IMR-90 (cell line): ENCODE measurements at places on chromosomes 16 and 17. TPM values are rescaled to one million over a fixed set of nuclear protein-coding genes. Genes with fewer than 3 reads are reported as not detected.

The SLC6A2 gene
- not detected in 2 replicates for polyA plus RNA-seq

The TLE7 gene
- not detected in 2 replicates for polyA plus RNA-seq

The AOC3 gene
- 0.10 and 0.17 TPM in 2 replicates for polyA plus RNA-seq

The TEDC2 gene
- polyA plus RNA-seq = 7.3 and 10.8 TPM in 2 replicates

The ITGA2B gene
- 0.22 and 0.26 TPM in 2 replicates for polyA plus RNA-seq

The RASD1 gene
- polyA plus RNA-seq = 1.4 and 1.8 TPM in 2 replicates

The FSCN2 gene
- polyA plus RNA-seq = 0.84 and 1.1 TPM in 2 replicates

The GGT6 gene
- polyA plus RNA-seq = not detected in 2 replicates

The GAST gene
- not detected in 2 replicates for polyA plus RNA-seq

The STX8 gene
- 47.0 and 53.0 TPM in 2 replicates for polyA plus RNA-seq

The KIF19 gene
- polyA plus RNA-seq = not detected in 2 replicates

The CCL8 gene
- polyA plus RNA-seq = not detected in 2 replicates

The TMC6 gene
- 0.19 and 0.32 TPM in 2 replicates for polyA plus RNA-seq

GRCh38 chr17:32944248-32945020, 16.5 kb downstream of the TMEM98 start:
- no peak for DNase-seq

DNA sequence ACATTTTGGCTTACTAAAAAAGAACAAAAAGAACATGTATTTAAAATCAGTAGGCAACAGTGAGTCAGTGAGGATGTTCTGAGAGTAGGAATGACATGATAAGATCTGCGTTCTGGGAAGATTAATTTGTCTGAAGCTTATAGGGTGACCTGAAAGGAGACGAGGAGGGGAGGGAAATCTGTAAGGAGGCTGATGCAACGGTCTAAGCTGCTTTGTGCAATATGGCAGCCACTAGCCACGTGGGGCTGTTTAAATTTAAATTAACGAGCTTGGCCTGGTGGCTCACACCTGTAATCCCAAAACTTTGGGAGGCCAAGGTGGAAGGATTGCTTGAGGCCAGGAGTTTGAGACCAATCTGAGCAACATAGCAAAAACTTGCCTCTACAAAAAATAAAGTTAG, 181.6 kb upstream of the CACNG3 start:
- DNase-seq = no peak

DNA sequence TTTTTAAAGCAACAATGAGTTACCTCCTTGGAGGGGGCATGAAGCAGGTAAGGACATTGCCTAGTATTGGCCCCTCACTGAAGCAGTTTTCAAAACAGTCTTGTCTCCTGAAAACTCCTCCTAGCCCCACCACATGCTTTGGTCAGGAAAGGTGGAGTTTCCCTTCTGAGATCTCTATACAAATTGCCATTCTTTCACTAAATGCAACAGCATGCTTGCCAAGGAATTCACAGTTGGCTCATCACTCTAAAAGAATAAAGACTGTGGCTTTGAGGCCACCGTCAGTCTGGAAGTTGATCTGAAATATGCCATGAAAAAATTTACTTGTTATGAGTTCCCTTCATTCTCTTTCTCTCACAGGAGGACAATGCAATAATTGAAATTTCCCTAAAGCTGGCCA, 4.2 kb downstream of the TTC19 start:
- DNase-seq = no peak

DNA sequence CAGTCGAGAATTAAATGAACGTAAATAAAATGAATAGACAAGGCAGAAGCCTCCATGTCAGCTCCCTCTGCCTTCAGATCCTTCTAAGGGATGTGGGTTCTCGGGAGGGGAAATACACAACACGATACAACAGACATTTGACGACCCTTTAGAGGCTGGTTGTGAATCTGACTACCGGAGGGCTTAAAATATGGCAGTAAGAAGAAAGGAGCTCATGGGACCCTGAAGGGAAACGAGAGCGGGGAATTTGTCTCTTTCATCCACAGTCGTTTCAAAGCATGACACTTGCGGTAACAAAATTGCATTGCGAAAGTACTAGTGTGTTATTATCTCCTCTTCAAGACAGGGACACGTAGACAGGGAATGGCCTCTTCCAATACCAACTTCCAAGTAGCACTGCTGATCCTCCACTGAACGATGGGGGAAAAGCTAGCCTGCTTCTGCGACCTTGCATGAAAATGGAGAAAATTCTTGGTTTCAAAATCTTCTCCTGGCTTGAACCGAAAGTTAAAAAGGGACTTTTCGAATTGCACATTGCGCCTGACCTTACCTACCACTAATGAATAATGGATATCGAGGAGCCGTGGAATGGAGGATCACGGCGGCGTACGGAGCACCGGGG, 1.2 kb upstream of the TNRC6C start:
- DNase-seq = peak; percentile 29

DNA sequence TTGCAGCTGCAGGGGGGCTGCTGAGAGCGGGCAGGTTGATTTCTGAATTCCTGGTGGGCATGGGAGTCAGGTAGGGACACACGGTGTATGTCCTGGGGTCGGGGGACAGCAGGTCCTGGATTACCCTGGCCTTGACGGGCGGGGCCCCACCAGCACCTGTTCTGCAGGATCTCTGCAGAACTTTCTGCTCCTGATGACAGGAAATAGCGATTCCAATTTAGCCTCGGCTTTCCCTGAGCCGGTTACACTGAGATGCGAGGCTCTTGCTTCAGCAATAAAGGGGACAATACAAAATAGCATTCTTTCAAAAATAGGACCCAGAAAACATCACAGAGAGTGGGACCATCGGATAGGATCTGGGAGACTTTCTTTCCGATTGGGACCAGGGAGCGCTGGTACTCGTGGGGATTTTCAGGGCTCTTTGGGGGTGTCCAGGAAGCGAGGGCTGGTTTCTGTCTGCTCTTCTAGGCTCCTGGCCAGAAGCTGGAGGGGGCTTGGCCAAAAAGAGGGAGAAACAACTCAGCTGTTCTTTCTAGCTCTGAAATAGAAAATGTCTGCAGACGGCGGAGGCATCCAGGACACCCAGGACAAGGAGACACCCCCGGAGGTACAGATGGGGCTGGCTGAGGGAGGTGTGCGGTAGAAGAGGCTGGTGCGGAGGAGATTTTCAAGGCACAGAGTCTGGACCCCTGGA, 642 bp downstream of the ZNF205 start:
- peak; percentile 16 for DNase-seq

- DNase-seq = peak; percentile 39
Measured at GRCh38 chr16:12613131-12613991, 190.3 kb downstream of the CPPED1 start.

DNA sequence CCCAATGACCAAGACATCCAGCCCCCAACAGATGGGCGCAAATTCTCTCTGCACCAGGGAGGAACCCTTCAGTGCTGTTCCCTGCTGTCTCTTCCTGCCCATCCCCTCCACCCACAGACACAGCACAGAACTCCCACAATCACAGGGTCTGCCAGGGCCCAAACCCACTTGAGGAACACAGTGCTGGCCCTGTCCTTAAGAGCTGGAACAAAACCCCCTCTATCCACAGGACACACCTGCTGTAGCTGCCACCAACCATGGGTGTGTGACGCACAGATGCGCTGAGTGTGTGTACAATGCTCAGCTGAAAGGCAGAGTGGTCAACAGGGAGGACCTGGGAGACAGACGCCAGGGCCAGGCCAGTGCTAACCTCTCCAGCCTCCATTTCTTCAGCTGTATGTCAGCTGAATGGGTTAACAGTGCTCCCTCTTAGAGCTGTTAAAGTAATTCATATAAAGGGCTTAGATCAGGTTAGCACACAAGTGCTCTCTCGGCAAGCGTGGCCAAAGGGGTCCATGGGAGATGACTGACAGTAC, 62.1 kb downstream of the AMFR start:
- DNase-seq = no peak

DNA sequence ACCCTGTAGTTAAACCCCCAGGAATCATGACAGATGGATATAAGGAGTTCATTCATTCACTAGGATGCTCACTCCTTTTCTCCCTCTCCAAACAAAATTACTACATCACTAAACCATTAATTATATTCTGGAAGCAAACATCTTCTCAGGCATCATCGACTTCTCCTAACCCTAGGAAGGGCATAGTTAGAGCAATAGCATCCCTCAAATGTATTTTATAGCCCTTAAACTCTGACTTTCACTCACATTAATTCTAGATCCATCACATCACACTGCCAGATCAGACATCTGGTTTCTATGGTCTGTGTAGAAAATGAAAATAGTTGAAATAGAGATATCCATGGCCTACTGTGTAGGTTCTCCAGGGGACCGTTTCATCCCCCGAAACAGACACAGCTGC, 143.9 kb downstream of the HS3ST3A1 start:
- DNase-seq = no peak

DNA sequence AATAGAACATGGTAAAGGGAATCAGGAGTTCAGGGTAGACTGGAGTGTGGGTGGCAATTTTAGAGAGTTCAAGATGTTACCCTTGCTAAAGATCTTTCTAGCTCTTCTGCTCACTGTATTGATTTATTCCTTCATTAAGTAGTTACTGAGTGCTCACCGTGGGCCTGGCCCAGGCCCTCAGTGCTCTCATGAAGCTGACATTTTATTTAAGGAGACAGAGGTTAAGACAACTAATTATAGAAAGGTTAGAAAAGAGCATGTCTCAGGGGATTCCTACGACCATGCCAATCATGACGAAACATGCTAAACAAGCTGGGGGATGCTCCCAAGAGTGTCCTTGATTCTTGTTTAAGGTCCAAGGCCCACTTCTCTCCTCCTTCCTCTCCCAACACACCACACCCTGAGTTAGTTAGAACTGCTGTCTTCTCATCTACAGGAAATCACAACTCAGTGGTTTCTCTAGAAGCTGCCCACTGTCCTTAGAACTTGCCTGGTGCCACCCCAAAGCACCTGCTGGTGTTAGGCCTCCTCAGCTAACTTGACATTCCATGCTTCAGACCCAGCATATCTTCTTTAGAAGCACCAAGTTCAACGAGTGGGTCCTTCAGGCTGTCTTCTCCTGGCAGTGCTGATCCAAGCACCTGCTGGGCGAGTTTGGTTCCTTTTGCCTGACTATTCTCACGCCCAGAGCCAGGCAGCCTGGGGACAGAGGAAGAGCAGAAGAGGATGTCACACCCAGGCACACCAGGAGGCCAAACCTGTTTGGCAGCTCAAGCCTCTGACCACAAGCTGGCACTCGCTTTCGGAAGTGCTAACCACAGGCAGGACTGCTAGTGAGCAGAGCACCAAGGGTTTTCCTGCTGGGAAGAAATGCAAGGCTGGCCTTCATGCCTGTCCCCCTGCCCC, 79.0 kb downstream of the GAS7 start:
- DNase-seq = no peak

- DNase-seq = no peak
Measured at GRCh38 chr17:6780886-6781285, 4.9 kb downstream of the FBXO39 start.

DNA sequence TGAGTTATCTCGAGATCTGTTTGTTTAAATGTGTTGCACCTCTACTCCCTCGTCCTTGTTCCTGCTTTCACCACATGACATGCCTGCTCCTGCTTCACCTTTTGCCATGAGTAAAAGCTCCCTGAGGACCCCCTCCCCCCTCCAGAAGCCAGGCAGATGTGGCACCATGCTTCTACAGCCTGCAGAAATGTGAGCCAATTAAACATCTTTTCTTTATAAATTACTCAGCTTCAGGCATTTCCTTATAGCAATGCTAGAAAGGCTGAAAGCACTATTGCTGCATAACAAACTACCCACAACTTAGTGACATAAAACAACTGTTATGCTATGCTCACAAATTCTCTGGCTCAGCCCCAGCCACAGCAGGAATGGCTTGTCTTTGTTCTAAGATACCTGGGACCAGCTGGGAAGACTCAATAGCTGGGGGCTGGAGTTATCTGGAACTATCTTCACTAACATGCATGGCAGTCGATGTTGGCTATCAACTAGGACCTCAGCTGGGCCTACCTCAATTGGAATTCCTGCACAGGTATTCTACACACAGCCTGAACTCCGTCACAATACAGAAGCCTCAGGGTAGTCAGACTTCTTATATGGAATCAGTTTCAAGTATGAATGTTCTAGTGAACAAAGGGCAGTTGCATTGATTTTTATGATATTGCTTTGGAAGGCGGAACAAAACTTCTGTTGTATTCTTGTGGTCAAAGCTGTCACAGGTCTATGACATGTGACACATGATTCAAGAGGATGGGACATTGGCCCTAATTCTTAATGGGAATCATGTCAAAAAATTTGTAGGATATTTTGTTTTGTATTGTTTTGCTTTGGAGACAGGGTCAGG, 186.0 kb upstream of the PIRT start:
- no peak for DNase-seq

DNA sequence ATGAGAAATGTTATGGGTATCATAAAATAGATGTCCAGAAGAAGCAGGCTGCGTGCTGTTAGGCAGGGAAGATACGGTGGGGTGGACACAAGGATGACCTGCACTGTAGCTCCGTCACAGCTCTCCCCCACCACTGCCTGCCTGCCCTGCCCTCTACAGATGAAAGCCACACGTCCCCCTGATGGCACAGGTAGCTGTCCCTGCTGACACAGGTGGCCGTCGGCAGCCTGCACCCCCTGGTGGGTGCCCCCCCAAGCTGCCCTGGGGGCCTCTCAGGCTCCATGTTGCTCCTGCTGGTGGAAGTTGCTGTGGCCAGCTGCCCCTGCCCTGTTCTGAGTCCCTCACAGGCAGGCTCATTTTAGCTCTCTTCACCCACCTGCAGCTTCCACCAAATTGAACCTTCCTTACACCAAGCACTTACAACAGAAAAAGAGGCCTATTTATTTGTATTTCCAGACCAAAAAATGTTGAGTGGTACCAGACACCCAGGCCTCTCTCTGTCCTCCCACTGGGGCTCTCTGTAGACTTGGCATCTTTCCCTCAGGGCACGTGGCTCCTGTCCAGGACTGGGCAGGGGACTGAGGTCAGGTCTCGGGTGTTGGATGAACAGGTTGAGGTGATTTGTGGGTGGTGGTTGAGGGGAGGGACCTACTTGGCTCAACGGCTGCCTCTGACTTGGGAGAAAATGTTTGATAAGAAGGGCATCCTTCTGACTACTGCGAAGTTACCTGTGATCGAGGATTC, 50.1 kb upstream of the CACNG5 start:
- no peak for DNase-seq

GRCh38 chr17:82242977-82243647, 14.3 kb downstream of the SLC16A3 start:
- DNase-seq = peak; percentile 83

DNA sequence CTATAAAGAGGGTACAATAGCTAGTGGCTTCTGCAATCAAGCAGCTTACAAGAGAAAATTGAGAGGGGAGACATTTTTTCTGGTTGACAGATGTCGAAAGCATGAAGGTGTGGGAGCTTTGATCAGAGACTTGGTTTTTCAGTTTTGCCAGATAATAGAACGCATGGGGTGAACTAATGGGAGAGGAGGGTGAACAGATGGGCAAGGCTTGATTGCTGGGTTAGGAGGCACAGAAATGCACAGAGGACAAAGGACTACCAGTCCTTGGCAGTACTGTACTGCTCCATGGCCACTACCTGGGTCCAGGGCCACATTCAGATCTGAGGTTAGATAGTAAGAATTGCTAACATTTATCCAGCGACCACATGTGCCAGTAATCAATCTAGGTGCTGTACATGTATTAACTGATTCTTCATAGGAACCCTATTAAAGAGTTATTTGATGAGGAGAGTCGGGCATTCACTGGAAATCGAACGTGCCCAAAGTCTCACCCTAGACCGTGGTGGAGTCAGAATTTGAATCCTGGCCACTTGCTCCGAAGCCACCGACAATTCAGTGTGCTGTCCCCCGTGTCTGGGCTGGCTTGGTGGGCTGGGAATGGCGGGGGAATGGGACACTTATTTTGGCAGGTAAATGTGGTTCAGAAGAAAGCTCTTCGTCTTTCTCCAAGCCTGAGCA, 873 bp upstream of the KSR1 start:
- no peak for DNase-seq

GRCh38 chr16:883340-883739, 82.8 kb upstream of the GNG13 start:
- DNase-seq = no peak

- DNase-seq = no peak
Measured at GRCh38 chr17:4189280-4189679, 46.3 kb downstream of the CYB5D2 start.

- DNase-seq = no peak
Measured at GRCh38 chr17:970364-970763, 9.2 kb downstream of the NXN start.
